ENCODE measurements at places on chromosomes 4 and X.

DNA sequence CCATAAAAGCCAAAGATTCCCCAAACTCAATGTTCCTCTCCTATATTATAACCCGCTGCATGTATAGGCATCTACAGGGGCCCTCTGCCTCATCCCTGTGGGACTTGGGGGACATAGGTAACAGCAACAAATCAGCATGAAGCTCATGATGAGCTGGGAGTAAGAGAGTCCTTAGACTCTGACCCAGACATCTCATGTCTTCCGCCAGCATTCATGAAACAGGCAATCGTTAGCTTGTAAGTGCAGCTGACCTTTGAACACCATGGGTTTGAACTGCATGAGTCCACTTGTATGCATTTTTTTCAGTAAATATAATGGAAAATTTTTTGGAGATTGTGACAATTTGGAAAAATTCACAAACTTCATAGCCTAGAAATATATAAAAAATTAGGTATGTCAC is 10.4 kb upstream of the SCOC start:
- no peak for DNase-seq

- no peak for DNase-seq
Observed at GRCh38 chr4:26859762-26860156, 882 bp upstream of the STIM2 start.

DNA sequence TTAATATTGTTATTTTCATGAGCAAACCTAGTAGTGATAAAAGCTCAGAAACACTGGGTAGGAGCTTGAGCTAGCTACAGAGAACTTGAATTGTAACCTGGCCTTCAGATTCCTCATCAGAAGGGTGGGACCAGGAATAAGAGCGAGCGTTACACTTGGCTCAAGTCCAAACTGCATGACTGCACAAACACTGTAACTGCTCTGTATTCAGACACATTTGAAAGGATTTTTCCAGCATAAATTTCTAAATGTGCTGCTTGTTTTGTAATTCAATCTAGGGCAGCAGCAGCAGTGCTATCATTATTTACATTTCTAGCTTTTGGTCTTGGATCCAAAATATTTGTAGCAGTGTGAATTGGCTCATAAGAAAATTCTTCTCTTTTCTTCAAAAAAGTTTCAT is 133.0 kb upstream of the TMLHE start:
- no peak for DNase-seq

DNA sequence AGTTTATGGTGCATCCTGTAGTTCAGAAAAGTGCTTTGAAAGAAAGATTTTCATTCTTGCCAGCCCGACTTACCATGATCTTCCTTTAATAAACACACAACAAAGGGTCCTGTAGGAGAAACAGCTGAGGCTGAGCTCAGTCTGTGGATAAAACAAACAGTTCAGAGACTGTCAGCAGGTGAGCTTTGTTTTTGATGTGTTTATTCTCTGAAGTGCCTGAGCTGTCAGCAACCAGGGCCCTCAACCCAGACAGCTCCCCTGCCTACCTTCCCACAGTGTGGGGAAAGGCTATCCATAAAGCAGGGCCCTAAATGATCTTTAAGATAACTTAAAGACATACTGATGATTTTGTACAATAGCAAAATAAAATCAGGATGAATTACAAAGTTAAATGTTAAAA is 459.2 kb upstream of the GALNT7 start:
- DNase-seq, result no peak

GRCh38 chr4:82896755-82897154 is 3.8 kb upstream of the THAP9 start:
- DNase-seq, result no peak

- no peak for DNase-seq
Observed at GRCh38 chr4:47427935-47428334, 35.6 kb downstream of the COMMD8 start.

- DNase-seq, result peak; percentile 6
Observed at GRCh38 chr4:21290562-21290961, 590.3 kb downstream of the PACRGL start.

DNA sequence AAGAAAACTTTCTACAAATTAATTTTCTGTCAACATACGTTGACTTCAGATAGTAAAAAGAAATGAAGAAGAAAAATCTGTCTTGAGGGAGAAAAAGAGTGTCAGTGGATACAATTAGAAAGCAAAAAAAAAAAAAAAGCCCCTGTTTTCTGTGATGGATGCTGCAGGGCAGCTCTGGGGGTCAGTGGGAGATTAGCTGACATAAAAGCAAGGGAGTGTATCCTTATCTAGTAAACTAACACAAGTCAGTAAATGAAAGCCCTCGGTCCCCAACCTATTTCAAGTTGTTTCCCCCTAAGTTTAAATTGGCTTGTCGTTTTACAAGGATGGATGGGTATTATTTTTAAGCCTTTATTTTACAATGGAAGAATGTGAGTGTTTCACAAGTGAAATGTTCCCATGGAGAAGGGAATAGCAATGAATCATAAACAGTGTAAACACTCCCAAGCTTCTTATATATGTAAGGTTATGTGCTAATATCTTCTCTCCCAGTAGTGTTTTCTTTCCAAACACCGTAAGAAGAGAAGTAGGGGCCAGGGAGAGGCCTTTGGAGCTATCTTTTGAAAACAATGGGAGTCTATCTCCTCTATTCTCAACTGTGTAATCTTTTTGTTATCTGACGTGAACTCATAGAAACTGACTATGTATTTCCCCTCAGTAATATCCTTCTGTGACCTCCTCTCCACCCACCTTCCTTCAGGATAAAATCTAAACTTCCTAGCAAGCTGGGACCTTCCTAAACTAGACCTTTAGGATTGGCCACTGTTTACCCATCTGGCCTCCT is 347.7 kb downstream of the FBXO8 start:
- DNase-seq, result no peak

GRCh38 chrX:109840585-109840984 is 107.5 kb upstream of the ACSL4 start:
- no peak for DNase-seq

GRCh38 chr4:114378305-114378903 is 220.2 kb upstream of the UGT8 start:
- peak; percentile 11 for DNase-seq

DNA sequence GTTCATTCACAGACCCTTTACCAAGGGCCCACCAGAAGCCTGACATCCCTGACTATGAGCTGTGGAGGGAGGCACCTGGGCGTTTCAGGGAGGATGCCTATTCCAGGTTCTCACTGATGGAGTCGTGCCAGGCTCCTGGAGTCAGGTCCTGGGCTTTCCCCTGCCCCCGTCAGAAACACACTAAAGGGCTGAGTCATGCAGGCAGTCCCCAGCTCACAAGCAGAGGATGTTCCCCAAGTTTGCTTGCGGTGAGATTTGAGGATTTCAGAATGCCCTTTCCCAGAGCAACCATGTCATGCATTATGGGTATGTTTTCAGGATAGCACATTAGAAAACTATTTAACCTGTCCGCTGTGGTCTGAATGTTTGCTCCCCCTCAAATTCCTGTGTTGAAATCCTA is 45.2 kb downstream of the FHDC1 start:
- DNase-seq, result no peak

DNA sequence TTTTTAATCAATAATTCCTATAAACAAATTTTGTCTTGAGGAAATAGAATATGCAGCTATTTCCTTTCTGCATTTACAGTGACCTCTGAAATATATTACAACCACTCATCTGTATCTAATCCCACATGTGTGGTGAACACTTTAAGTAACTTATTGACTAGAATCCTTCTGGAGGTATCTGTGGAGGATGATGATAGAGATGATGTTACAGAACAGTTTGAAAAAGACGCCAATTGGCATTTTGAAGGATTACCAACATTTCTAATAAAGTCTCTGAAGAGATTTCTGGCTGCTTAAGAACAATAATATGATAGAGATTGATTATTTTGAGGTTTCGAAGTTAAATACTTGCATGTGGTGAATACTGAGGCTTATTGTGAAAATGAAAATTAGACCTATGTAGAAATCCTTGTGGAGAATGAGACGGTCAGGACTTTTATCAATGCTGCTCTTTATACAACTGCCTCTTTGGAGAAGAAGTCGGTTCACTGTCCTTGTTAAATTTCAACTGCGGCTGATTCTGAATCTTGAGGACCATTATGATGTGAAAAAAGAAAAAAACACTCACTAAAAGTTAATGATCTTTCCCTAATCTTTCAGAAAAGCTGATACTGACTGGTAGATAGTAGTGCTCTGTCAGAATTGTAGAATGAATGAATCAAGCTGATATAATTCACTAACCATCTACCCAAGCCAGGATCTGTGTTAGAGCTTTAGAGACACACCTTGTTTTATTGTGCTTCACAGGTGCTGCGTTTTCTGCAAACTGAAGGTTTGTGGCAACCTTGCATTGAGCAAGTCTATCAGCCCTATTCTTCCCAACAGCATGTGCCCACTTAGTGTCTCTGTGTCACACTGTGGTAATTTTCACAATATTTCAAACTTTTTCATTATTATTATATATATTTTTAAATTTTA is 204.7 kb downstream of the SPRY1 start:
- no peak for DNase-seq

DNA sequence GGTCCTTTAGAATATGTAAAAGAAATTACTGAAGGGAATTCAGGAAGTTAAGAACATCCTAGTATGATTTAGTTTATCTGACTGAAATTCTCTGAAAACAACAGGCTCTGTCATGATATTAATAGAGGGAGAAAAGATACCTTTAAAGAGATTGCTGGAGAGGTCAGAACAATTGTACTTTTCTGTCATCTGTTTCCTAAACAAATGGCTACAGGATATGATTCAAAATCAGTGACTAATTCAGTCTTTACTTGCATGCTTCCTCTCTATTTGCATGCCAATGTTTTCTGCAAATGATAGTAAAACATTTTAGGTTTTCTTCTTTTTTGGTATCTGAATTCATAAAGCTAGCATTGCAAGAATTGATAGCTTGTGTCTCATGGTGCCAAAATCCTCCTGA is 616.7 kb upstream of the PCDH7 start:
- DNase-seq, result no peak

Measured in NAMALWA (cell line).